AG09309 (cell line): ENCODE measurements at places on chromosomes 2 and 18.
A peak's percentile ranks its signal among the peaks of the same experiment; 100 is the strongest.

- no peak for DNase-seq
Measured at GRCh38 chr2:231922311-231923009, 3.7 kb downstream of the NPPC start.

- DNase-seq, result peak; percentile 97
Measured at GRCh38 chr2:149648282-149649030, 60.9 kb upstream of the MMADHC start.

DNA sequence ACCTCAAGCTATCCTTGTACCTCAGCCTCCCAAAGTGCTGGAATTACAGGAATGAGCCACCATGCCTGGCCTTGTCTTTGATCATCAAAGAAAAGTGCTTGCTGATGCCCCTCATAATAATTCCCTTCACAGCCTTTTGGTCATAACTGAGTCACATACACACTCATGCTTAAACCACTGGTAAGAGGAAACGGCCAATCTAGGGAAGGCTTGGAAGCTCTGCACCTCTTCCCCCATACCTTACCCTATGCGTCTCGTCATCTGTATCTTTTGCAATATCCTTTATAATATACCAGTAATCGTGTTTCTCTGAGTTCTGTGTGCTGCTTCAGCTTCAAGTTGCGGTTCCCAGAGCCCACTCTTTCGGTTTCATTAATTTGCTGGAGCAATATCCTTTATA is 4.8 kb upstream of the RNF138 start:
- peak; percentile 1 for DNase-seq

- no peak for DNase-seq
Measured at GRCh38 chr18:77059294-77059916, 73.2 kb downstream of the MBP start.

GRCh38 chr2:65033178-65033577 is 23.0 kb upstream of the CEP68 start:
- DNase-seq, result no peak

- no peak for DNase-seq
Measured at GRCh38 chr18:8808001-8808400, 102.6 kb downstream of the MTCL1 start.

DNA sequence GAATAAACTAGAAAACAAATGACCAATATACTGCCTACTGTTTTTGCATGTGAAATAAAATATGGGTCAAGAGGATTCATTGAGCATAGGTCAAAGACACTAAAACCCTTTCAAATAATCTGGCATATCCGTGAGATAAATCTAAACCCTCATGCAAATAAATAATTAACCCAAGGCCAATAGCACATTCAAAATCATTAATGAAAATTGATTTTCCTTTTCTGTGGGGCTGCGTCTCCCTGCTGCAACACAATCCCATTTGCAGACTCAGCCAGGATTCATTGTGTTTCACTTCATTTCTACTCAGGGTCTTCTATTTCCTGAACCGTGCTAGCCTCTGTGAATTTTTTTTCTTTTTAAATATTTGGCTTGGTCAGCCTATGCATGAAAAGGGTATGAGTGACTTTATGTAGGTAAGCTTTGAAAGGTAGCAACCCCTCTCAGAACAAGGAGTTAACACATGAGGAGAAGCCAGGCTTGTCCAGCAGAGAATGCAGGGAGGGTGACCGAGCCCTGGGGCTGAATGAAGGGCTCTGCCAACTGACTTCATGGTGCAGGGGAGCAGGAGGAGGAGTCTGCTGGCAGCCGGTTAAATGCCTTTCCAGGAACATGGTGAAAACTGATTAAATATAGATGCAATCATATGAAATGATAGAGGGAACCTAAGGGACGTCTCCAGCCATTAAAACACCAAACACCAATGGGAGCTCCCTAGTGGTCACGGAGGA is 10.3 kb upstream of the CTAGE1 start:
- DNase-seq, result no peak

- no peak for DNase-seq
Measured at GRCh38 chr2:120094795-120095194, 81.9 kb downstream of the EPB41L5 start.

GRCh38 chr2:96698221-96698861 is 41.5 kb downstream of the LMAN2L start:
- DNase-seq, result no peak

- no peak for DNase-seq
Measured at GRCh38 chr2:74391209-74391579, 11.1 kb upstream of the DCTN1 start.

DNA sequence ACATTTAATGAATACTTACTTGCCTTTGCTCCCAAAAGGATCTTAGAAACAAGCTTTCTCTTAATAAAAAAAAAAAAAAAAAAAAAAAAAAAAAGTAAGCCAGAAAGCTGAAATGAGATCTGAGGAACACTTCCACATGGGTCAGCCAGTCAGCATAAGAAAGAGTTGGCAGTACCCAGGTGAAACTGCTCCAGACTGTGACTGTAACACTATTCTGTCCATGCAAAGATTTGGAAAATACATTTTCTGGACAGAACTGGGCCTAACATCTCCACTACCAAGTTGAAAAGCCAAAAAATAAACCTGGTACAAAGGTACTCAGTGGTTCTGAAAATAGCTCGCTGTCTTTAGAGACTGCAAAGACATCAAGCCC is 135.7 kb downstream of the THADA start:
- no peak for DNase-seq

GRCh38 chr2:180728928-180729559 is 251.4 kb upstream of the UBE2E3 start:
- peak; percentile 67 for DNase-seq

DNA sequence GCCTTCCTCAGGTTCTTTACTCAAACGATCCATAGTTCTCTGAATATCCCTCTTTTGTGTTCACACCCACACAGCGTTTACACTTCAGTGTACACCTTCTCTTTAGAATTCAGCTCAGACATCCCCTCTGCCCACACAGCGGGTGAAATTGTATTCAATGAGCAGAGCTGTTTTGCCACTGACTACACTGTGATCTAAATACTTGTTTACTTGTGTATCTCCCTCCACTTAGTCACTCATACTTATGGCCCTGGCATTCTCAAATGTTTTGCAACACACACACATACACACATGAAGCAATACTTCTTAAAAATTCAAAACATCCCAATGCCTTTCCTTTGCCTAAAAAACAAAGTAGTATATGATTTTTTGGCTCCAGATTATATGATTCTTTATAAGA is 297.1 kb downstream of the TMX3 start:
- no peak for DNase-seq

DNA sequence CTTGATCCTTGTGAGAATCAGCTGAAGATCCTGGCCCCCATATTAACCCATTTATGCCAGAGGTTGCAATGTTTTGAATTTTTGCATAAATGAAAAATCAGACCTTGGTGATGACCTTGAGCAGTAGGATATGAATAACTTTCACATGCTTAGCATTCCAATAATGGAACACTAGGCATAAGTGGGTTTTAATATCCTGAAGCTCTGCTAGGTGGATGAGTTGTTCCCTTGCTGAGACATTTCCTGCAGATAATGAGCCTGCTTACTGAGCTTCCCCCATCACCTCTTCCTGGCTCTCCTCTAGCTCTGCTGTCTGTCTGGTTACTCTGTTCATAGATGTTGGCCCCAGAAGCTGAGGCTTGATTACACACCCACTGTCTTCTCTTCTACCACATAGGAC is 25.5 kb upstream of the SEC11C start:
- no peak for DNase-seq

- DNase-seq, result no peak
Measured at GRCh38 chr18:37084912-37085311, 256.0 kb downstream of the KIAA1328 start.

- DNase-seq, result no peak
Measured at GRCh38 chr2:50719837-50720696, 311.9 kb downstream of the NRXN1 start.

GRCh38 chr2:1717113-1717512 is 27.2 kb downstream of the PXDN start:
- no peak for DNase-seq

DNA sequence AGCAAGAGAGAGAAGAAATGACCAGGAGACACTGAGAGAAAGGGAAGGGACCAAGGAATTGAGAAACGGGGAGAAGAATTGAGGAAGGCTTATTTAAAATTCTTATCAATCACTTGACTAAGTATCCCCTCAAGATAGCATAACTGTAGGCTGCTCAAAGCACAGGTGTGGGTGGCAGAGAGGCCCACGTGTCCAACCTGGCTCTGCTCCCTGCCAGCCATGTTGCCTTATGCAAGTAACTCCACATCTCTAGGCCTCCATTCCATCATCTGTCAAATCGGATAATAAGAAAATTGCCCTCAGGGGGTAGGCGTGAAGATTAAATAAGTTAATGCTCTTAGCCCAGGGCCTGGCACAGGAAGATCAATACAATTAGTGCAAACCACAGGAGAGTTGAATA is 7.4 kb upstream of the NPAS2 start:
- no peak for DNase-seq

GRCh38 chr2:213013979-213014378 is 137.4 kb downstream of the IKZF2 start:
- DNase-seq, result no peak

DNA sequence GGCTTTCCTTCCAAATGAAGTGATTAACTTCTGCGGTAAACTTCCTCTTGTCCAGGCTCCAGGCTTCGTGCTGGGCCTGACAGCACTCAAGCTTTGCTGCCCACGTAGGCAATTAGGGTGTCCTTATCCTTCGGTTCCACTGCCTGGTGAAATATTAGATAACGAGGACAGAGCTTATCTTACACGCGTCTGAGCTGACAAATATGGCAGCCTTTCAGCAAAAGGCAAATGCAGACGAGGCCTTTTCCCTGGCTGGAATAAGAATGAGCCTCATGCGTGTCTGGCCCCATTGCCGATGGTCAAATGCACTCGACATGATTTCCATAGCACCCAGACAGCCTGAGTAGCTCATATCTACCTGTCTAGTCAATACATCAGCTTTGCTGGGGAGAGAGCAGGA is 141.5 kb downstream of the FAM210A start:
- DNase-seq, result no peak

- no peak for DNase-seq
Measured at GRCh38 chr2:5539282-5540165, 152.7 kb upstream of the SOX11 start.

DNA sequence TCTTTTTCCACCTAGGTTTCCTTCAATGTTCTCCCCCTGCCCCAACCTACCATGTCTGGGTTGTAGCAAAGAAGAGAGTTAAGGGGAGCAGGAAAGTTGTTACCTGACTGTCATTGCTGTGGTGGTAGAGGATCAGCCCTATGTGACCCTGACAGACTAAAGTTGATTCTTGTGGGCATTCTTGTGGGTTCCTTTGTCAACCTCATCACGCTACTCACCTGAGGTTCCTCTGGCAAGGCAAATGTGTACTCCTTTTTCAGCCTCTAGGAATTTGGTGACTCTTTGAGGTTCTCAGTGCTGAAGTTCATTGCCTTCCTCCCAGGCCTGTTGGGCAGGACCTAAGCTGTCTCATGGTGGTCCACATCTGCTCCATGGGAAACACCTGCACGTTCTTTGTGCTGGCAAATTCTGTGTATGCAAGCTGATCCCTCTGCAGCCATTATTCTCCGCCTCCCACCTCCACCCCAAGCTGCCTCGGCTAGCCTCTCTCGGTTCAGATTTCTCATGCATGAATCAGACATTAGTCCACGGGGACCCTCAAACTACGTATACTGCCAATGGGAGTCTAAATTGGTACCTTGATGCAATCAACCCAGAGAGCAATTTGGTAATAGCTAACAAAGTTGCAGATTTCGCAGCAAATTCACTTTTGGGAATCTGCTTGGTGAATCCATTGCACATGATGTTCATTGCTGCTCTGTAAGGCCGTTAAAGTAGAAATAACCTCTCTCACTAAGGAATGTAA is 1.5 kb upstream of the GMCL1 start:
- no peak for DNase-seq

DNA sequence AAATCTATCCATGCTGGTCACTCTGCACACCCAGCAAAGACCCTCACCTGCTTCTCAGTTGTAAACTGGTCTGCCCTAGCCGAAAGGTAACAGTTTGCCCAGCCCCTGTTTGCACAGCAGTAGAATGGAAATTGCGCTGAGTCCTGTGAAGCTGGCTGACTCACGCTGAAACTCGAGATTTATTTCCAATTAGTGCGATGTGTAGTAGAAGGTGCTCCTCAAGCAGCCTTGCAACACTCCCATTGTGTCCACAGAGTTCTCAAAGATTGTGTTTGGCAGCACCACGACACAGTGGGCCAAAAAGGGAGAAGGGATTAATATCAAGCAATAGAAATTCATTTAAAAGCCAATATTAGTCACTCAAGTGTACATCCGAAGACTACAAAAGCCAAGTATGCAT is 21.7 kb upstream of the APCDD1 start:
- no peak for DNase-seq

DNA sequence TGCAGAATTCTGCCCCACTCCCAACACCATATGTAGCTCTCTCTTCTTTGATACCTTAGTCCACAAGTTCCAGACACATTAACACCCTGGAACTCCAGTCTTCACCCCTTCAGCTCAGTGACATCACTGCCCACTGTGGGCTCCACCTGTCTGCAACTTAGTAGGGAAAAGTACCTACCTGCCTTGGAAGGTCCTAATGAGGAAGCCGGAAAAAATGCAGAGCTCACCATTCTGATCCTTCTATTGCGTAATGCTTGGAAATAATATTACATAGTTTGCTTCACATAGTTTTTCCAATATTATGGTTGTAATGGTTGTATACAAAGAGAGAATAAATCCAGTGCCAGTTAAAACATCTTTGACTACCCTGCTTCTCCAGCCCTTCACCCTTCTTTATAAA is 738.4 kb downstream of the RNF144A start:
- no peak for DNase-seq

GRCh38 chr2:151995161-151995557 is 103.7 kb downstream of the CACNB4 start:
- DNase-seq, result no peak

- DNase-seq, result no peak
Measured at GRCh38 chr2:8481463-8482009, 200.3 kb upstream of the ID2 start.

GRCh38 chr2:113054066-113054465 is 1.4 kb upstream of the IL36B start:
- DNase-seq, result no peak

DNA sequence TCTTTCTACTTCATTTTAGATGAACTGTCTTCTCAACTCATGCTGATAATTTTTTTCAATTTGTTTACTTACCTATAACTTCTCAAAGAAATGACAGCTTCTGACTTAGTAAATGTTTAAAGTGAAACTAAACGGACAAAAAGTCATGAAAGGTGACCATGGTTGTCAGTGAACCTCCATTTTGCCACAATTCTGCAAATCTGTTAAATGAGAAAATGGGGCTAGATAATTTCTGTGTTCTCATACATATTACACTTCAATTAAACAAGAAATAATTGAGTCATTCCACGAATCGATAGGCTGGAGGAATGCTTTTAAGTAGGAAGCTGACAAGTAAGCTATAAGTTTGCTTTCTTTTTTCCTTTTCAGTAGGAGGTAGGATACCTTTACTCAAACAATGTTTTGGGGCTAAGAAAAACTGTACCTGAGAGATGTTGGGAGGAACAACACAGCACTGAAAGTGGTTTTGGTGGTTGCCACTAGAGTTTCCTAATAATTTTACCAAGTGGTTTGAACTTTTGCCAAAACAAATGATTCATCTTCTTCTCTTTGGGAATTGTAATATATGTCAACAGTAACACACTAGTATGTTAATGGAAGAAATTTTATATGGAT is 17.1 kb downstream of the DYNAP start:
- DNase-seq, result no peak

- DNase-seq, result no peak
Measured at GRCh38 chr18:21366896-21367295, 124.9 kb downstream of the GREB1L start.

- no peak for DNase-seq
Measured at GRCh38 chr2:231905026-231905425, 21.2 kb downstream of the NPPC start.
